ENCODE measurements at places on chromosomes 6 and 20.

GRCh38 chr6:158772172-158772571, 47.0 kb downstream of the EZR start:
- DNase-seq = no peak

DNA sequence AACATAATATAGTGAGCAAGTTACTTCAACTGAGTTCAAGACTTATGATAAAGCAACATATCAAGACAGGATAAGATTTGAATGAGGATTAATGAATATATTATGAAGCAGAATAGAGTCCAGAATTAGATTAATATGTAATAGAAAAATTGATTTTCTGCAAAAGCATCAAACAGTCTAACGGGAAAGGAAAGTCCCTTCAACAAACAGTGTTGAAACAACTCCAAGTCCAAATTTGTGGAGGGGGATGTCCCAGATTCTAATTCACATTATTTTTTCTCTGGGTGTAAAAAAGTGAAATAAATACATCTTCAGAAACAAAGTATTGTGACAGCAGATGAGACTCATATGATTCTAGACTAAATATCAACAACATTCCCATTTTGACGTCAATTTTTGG, 289.7 kb downstream of the C6orf118 start:
- no peak for DNase-seq

- no peak for DNase-seq
Measured at GRCh38 chr20:37892001-37892400, 10.9 kb upstream of the VSTM2L start.

GRCh38 chr20:63377256-63377941, 16.2 kb upstream of the CHRNA4 start:
- no peak for DNase-seq

GRCh38 chr6:16635291-16635809, 125.9 kb downstream of the ATXN1 start:
- DNase-seq = no peak

DNA sequence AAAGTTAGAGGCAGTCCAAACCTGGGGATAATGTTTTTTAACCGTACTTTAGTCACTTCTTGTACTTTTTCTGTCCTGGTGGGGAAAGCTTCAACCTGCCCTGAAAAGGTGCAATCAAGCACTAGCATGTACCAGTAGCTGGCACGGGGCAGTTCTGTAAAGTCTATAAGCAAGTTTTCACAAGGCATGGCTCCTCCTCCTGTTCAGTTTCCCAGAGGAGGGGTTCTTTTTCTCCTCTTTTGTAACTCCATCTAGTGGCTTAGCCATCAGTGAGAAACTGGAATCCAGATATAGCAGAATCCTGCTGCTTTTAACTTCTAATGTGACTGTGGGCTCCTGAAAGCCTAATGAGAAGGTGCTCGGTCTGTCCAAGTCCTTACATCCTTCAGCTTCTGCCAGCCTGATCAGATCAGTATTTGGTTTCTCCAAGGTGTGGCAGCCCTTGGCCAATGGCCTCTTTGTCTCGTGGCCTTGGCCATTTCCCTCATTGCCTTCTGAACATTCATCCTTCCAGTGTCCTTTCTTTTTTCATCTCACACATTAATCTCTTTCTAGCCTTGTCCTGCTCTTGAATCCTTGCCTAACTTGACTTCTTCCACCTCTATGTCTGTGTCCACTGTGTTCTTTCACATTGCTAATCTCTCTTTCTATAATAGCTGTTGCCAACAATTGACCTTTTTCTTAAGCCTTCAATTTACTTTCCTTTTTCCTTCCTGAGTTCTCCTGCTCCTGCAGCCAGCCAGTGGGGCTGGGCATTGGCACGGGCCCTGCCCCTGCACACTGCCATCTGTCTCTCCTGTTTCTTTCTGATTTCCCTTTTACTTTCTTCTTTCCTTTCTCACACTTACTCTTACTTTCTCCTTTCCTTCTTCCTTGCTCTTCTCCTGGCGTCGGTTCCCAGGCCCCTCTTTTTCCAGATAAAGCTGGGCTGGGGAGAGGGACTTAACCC, 222.0 kb upstream of the SYNCRIP start:
- no peak for DNase-seq

DNA sequence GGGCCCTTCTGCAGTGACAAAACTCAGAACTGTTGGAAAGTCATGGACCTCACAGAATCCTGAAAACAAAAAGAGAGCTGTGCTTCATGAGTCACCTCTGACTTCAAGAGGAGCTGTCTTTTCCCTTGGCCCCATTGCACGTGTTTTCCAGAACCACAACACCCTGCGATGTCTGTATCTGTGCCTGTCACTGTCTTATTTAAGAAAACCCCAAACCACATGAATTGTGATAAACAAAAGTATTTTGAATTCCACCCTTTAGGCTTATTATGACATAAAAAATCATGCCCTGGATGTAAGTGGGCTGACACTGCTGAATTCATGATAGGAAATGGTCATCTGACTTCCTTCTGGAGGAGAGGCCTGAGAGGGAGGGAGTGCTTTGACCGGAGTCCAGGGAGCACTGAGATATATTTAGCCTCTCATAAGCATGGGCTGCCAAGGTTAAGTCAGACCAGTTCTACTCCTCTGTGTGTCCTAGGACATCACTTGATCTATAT, 96.4 kb upstream of the DUSP22 start:
- no peak for DNase-seq

DNA sequence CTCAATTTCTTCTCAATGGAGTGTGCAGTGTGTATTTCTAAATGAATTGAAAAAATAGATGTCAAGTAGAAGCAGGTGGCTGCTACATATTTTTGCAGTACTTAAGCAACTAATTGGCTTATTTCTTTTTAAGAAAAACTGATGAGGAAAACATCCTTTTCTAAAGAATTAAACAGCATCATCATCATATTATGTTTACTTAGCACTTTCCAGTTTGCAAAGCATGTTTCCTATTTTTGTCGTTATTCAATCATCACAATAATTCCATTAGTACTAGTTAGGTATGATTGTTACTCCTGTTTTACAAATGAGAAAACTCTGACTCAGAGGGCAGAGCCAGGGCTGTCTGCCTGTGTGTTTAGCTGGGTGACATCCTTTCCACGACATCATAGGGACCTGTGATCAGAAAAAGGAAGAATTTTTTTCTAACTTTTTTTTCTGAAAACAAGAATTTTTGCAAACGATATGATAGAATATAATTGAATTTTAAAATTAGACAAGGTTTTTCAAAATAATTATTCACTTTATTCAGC, 22.7 kb upstream of the BMP6 start:
- no peak for DNase-seq

DNA sequence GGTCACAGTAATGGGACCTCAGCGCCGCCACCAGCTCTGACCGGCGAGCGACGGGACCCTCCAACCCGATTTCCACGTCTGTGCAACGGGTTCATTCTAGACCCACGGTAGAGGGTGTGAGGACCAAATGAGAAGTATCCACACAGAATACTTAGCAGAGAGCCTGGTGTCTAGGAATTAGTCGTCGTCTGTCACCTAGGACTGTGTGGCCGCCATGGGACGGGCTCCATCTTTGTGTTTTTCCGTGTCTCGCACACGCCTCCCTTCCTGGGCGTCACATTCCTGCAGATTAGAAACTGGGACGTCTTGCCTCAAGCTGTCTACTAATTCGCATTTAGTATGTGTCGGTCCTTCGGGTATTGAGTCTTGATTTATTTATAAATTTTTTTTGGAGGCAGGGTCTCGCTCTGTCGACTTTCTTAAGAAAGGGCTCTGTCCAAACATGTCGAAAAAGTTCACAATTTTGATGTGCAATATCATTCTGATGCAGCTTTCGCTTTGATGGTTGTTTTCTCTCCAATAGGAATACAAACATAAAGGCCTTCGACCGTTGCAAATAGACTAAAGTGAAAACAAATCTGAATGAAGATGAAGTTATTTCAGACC, 563 bp downstream of the MGME1 start:
- DNase-seq = peak; percentile 77

DNA sequence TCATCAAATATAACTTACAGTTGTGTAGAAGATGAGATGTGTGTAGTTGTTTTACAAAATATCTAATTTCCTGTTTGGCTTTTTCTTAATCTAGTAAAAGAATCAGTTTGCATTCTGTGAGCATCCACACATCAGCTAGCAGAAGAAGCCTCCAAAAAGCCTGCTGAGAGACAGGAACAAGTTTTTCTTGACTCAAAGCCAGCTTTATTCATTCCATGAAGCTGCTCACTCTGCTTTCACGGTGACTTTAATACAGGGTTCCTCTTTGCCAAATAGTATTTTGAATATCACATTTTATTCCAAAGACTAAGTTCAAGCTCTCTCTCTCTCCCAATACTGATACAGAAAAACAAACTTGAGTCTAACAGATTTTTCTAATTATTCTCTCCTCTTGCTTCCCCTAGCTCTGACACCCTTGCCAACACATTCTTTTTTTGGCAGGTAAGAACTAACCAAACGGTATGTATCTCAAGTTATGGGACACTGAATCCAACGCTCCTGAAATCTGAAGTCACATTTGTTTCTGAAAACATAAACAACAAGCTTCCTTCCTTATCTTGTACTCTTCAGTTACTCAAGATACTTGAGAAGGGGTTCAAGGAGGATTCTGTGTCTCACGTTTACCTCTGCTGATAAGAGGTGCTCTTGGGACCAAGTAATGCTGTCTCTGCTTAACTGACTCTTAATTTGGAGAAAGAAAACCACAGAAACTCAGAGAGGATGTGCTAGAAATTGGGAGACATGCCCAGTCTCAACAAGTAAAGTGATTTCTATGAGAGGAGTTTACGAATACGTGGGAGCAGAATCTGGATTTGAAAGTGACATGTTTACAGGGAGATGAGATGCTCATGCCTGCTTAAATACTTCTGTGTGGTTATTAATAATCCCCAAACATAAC, 184.2 kb upstream of the SPTLC3 start:
- no peak for DNase-seq

DNA sequence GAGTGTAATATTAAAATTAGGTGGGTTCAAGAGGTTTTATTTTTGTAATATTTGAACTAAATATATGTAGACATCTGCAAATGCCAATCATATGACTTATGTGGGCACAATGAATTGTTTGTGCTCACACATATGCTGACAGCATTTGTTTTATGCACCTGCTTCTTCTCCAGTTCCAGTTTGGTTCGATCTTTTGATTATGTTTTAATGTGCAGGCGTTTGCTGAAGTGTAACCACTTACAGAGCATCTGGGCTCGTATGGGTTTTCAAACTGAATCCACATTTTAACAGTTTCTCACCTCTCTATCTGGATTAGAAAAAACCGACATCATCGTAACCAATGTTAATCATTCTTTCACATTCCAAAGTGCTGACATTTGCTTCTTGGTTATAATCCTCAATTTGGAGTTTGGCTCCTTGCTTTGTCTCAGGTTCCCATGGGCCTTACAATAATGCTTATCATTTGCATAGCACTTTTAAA, 129.1 kb upstream of the SPACA1 start:
- peak; percentile 87 for DNase-seq

DNA sequence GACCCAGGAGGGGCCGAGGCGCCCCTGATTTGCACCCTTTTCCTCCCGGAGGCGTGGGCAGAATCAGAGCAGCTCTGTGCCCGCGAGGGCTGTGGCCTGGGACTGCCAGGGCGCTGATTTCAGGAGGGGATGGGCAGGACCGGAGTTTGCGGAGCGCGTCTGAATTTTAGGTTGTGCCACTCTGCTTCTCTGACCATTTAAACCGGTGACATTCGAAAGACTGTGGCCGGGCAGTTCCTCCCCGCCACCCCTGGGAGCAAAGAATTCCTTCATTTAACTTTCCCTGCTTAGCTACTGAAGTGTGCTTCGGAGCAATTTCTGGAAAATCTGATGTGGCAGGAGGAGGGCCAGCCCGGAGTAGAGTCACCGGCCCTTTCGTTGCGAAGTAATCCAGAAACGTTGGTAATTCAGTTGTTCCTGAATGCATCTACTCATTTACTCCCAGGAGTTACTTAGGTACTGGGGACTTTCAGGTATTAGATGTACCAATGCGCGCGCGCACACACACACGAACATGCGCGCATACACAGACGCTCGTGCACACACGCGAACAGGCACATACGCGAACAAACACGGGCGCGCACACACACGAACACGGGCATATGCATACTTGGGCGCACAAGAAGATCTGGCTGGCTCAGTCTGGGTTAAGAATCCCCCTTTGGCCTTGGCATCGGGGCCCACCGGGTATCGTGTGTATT, 568 bp downstream of the CCDC170 start:
- DNase-seq = peak; percentile 21

DNA sequence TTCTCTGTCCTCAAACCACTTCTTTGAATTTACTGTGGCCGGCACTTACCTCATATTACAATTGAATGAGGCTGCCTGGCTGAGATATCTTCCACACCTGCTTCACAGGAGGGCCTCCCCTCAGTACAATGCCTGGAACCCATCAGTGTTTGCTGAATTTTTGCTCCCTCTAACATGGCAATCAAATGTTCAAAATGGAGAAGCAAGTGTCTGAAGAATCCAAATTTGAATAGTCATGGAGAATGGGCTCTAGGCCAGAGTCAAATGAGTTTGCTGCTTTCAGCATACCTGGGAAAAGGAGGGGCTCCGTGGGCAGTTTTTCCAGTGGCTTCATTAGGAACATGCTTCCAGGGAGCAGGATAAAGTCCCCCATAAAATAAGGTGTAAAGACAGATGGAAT, 564.8 kb downstream of the UTRN start:
- DNase-seq = no peak

- no peak for DNase-seq
Measured at GRCh38 chr6:142300302-142300701, 1.5 kb upstream of the ADGRG6 start.

DNA sequence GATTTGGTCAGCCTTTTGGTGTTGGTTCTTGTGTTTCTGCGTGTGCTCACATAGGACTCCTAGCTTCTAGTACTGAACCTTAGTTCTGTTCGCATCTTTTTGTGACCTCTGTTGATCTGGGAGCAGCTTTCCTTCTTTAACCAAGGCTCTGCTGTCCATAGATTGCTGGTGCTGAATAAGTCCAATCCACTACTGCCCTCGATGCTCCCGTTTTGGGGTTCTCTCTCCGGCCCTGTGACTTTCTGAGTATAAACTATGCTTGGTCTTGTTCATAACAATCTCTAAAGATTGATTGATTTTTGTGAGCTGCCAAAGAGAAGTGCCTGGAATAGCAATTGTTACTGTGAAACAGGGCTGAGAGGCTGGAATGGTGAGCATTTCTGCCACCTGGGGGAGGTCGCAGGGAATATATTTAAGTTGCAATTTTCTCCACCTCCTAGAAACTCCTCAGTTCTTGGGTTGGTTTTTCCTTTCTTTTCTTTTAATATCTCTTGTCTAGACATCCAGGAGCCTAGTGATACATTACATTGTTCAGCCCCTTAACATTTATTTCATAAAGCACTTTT, 422.9 kb upstream of the CHD6 start:
- no peak for DNase-seq

- DNase-seq = no peak
Measured at GRCh38 chr6:134436281-134436815, 118.4 kb upstream of the SGK1 start.

DNA sequence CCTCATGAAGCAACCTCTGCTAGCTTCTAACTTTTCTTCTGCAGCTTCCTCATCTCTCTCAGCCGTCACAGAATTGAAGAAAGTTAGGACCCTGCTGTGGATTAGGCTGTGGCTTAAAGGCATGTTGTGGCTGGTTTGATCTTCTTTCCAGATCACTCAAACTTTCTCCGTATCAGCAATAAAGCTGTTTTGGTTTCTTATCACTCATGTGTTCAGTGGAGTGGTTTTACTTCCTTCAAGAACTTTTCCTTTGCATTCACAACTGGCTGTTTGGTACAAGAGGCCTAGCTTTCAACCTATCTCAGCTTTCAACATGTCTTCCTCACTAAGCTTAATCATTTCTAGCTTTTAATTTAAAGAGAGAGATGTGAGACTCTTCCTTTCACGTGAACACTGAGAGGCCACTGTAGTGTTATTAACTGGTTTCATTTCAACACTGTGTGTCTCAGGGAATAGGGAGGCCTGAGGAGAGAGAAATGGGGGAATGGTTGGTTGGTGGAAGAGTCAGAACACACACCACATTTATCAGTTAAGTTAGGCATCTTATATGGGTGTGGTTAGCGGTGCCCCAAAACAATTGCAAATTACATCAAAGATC, 17.2 kb downstream of the ZSCAN23 start:
- no peak for DNase-seq
